ENCODE measurements at places on chromosomes 2 and 18.
A peak's percentile ranks its signal among the peaks of the same experiment; 100 is the strongest.

DNA sequence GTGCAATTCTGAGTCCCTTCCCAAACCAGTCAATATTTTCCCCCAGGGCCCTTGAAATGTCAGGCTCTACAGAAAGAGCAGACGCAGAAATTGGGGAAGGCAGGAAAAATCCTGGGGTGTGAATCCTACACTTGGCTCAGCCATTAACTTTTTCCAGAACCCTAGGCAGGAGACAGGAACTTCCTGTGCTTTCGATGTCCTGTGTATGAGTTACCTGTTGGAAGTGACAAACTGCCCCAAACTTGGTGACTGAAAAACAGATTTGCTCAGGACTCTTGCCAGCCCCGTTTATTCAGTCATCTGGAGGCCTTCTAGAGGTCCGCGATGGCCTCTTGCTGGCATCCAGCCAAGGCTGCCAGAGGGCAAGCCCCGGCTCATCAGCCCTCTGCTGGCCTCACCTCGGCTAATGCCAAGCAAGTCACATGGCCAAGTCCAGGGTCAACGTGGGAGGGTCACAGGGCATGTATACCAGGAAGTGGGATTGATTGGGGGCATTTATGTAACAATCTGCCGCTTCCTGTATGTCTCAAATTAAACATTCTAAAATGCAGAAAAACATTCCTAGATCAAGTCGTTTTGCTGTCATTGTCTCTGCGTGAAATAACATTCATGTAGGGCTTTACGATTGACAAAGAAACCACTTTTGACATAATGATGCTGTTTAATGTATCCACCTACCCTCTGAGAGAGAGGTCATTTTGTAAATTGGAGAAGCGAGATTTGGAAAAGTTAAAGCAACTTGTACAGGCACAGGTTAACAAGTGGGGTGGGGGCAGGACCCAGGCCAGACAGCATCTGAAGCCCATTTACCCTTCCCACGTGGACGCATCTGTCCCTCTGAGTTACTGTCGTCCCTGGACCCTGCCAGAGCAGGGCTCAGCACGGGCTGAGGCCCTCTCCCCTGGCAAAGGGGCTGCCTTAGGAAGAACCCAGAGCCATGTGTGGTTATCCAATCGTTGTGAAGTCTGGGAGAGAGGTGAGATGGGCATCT is 179.4 kb downstream of the INHBB start:
- DNase-seq = no peak

- no peak for DNase-seq
Observed at GRCh38 chr2:28647682-28648081, 103.9 kb upstream of the PPP1CB start.

- DNase-seq = no peak
Observed at GRCh38 chr2:101500860-101501259, 25.9 kb upstream of the RFX8 start.

- no peak for DNase-seq
Observed at GRCh38 chr2:197072533-197072932, 146.0 kb upstream of the PGAP1 start.

GRCh38 chr2:8850845-8851487 is 13.6 kb upstream of the KIDINS220 start:
- no peak for DNase-seq

- no peak for DNase-seq
Observed at GRCh38 chr2:101123795-101124471, 27.2 kb downstream of the TBC1D8 start.

GRCh38 chr2:181861379-181861778 is 30.2 kb upstream of the ITPRID2 start:
- DNase-seq = no peak

GRCh38 chr2:10158681-10159080 is 36.1 kb downstream of the RRM2 start:
- no peak for DNase-seq

DNA sequence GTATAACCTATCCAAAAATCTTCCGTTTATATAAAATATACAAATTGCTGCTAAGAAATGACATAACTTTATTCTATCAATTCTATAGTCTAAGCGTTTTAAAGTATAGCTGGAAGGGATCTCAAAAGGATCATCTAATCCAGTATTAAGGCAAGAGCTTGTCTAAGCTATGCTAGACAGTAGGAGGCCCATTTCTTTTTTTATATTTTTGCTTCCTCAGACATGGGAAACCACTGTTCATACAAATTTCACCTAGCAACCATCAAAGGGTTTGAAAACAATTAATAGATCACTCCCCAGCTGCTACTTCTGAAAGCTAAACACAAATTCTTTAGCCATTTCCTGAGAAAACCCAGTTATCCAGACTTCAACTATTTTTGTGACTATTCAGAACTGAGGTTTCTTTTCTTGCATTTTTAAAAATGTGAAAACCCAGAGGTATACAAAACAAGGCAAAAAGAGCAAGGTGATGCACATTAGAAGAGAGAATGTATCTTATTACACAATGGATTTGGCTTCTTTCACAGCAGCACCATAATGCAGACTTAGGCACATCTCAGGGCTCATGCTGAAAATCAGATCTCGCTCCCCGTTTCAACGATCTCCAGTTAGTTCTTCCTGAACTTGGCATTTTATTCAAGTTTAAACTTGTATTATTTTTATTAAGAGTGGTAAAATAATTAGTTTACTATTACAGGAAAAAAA is 274.4 kb downstream of the LRP1B start:
- DNase-seq = no peak

DNA sequence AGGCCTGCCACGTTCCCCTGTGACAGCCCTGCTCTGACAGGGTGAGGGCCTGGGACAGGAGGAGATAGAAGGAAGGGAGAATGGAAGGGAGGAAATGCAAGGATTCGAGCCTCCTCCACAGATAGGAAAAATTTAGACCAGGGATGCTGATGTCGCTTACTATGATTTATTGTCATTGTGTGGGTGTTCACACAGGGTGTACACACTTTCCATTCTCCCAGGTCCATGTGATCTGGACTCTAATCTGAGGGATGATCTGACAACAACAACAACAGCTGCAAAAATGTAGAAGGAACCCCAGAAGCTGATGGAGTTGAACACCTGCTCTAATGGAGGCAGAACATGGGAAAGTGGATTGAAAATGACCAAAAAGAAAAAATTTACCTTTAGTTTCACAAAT is 231.7 kb upstream of the TNP1 start:
- DNase-seq = no peak

- no peak for DNase-seq
Observed at GRCh38 chr18:70991577-70991976, 702.7 kb downstream of the SOCS6 start.

GRCh38 chr2:202109139-202109736 is 36.2 kb downstream of the KIAA2012 start:
- DNase-seq = no peak

- no peak for DNase-seq
Observed at GRCh38 chr2:234468503-234468902, 28.4 kb downstream of the ARL4C start.

DNA sequence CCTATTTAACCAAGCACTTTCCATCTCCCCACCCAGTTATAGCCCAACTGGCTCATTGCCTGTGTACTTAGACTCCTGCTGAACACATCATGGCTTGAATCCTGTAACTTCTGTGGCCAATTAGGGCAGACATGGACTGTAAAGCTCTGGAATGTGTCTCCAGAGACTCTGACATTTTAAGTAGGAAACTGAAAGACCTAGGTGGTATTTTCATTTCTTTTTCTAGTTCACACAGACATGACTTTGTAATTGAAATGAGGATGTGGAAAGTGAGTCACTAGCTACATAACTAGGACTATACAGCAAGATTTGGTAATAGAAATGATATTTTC is 12.2 kb downstream of the DOK1 start:
- no peak for DNase-seq

DNA sequence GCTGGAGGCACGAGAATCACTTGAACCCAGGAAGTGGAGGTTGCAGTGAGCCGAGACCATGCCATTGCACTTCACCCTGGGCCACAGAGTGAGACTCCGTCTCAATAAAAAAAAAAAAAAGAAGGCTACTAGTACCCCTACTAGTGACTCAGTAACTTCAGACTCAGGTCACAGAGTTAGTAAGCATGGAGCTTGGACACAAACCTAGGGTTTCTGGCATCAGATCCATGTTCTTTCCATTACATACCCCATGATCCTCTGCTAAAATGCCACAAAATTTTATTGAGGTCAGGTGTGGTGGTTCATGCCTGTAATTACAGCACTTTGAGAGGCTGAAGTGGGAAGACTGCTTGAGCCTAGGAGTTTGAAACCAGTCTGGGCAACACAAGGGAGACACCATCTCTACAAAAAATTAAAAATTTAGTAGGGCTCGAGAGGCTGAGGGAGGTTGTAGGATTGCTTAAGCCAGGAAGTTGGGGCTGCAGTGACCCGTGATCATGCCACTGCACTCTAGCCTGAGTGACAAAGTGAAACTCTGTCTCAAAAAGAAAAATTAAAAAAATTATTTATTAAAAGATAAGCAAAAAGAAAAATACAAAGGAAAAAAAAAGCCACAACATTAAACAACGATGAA is 45.1 kb downstream of the DHX57 start:
- no peak for DNase-seq

GRCh38 chr2:232928551-232929302 is 58.7 kb downstream of the SNORC start:
- DNase-seq = no peak

DNA sequence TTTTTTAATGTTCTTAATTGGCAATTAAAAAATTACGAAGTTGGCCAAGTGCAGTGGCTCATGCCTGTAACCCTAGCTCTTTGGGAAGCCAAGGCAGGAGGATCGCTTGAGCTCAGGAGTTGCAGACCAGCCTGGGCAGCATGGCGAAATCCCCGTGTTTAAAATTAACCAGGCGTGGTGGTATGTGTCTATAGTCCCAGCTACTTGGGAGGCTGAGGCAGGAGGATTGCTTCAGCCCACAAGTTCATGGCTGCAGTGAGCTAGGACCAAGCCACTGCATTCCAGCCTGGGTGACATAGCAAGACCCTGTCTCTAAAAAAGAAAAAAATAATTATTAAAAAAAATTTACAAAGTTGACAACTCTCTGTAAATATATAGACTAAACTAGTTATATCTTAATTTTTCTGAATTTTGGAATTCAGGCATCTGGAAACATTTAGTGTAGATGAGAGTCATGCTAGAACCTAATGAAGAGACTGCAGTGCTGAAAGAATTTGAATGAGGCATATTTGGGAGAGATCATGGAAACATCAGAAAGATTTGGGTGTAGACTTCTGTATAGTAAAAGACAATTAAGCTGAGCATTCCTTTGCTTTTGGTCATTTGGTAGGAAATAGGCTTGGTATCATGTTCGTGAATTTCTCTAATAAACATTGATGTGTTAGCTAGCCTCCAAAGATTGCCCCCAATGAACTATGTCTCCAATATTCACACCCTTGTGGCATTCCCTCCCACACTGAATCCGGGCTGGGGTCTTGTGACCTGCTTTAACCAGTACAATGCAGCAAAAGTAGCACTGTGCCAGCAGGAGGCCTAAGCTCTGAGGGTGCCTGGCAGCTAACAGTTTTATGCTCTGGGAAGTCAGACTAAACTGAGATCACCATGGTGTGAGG is 4.2 kb upstream of the ROCK1 start:
- no peak for DNase-seq

DNA sequence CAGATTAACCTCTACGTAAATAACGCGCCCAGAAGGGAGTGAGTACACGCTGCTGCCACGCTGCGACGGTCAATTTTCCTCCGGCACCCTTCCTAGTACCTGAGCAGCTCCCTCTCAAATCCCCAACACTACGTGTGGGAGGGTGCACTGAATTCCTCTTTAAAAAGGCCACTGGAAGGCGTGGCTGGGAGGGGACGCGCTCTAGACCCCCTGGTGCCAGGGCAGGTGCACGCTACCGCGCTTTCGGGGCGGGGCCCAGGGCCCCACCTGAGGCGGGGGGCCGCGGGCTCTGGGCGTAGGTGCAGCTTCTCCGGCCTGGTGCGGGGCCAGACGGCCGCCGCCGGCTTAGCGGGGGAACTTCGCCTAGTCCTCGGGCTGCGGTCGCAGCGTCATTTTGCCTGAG is 668 bp upstream of the ANKRD12 start:
- peak; percentile 7 for DNase-seq

GRCh38 chr2:190214426-190215194 is 105.0 kb downstream of the HIBCH start:
- DNase-seq = no peak

DNA sequence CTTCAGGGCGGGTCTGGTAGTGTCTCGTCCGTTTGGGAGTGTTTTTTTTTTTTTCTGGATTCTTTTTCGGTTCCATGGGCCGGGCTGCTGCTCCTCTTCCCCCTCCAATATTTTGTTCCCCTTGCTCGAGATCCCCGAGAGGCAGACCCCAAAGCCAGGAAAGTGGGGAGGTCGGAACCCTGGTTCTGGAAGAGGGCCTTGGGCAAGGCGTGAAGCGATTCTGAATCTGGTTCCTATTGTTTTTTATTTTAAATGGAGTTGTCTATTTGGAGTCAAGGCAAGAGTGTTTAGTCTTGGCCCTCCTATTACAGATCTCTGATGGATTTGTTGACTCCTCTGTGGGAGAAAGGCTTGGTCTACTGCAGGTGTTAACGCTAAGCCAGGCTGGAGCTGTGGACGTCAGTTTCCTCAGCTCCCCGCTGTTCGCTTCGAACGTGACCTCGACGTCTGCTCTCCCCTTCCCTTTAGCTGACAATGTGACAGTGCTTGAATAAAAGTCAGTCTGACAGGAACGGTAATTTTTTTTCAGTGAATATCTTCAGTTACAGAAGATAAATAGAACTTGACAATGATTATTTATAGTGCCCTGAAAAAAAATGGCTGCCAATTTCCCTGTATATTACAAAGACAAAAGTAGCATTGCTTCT is 683 bp upstream of the DNAJC27 start:
- DNase-seq = no peak

DNA sequence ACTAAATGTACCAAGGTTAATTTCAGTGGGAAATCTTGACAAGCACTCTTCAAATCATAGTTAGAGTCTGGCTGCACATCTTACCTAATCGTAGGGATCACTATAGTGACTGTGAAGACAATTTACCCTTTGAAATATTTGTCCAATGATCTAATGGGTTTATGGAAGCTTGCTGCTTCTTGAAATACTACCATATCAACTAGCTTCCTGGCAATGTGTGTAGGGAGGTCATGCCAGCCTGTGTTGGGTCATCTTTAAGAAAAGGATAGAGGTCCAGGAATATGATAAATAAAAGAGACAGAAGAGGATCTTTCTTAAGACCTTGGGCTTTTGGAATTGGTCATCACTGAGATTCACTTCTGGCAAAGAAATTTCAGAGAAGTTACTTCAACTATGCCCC is 84.4 kb downstream of the POLE4 start:
- DNase-seq = no peak

DNA sequence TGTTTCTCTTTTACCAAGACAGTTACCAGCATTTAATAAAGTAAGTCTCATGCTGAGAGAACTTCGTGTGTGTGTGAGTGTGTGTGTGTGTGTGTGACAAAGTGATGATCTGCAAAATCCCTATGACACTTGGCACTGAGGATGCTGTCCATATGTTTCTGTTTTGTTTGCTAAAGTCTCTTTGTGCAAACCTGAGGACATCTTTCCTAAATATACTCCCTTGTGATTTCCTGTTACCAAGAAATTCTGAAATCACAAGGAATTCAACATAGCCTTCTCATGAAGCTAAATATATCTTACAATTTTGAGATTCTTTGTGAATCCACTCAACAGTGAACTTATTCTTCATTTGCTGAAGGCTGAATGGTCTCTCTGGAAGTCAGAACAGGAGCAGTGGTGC is 1359.7 kb upstream of the NRXN1 start:
- no peak for DNase-seq

- DNase-seq = peak; percentile 44
Observed at GRCh38 chr2:201403880-201404279, 46.7 kb upstream of the FLACC1 start.

GRCh38 chr18:32160547-32160946 is 29.3 kb upstream of the MEP1B start:
- DNase-seq = no peak

Measured in NCI-H2029 treated with DMSO at 0.1 percent for 48 hours (cell line).